Dermis blood vessel endothelial cell (primary cell): ENCODE measurements at places on chromosomes 5 and 9. TPM values are rescaled to one million over a fixed set of nuclear protein-coding genes. Genes with fewer than 3 reads are reported as not detected.

DNA sequence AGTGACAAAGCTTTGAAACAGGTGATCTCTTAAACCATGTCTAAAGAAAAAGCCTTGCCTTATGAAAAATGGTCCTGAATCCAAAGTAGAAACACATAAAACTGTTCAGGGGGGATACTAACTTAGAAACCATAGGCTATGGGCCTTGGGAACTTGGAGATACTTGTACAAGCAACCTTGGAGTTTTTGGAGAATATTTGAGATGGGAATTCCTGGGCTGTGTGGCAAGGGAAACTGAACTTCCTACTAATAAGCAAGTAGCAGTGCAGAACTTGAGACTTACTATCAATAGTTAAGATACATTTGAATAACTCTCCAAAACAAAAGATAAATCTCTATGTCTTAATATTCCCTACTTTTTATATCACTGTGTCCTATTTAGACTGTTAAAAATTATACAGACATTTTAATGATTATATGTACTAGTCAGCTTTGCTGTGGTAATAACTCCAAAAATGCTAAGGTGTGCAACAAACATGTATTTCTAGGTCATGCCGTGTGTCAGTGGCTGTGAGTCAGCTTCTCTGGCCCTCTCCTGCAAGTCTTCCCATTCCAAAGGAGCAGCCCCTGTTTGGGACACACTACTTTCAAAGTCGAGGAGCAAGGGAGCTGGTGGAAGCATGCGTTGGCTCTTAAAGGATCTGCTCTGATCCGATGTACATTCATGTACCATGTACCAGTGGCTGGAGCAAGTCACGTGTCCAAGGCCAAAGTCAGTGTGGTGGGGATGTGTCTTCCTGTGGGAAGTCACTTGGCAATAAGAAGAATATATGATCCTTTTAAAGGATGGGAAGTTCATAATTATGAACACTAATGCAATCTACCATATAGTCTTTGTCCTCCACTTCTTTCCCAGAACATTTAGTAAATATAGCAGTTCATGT lies 39.6 kb downstream of the SNX30 start:
- no peak for DNase-seq

DNA sequence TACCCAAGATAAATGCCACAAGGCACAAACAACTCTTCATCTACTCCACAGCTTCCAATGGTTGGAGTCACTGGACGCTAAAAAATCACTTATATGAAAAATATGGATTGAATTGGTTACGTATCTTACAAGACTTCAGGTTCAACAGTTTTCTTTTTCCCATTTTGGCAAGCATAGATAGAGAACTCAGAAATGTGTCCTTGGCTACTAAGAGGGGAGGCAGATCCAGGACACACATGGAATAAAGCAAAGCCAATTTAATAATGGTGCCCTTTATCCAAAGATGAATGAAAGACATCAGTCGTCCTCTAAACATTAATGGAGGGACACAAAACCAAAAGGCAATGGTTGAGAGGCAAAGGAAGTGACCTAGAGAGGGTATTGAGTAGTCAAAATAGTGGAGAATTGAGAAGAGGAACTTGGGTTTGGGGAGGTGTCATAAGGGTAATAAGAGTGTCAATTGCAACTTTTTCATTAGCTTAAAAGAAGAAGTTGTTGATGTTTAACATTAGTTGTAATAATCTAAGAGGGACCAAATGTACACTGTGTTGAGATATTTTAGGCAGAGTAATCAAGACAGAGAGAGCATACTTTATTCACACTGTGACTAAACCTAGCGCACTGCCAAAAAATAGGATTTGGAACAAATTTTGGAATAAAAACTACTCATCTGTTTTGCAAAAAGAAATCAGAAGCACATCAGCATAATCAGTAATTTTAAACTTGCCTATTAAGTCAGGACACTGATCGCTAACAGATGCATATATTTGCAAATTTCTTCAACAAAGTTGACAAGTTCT lies 308.2 kb downstream of the ARL15 start:
- no peak for DNase-seq

DNA sequence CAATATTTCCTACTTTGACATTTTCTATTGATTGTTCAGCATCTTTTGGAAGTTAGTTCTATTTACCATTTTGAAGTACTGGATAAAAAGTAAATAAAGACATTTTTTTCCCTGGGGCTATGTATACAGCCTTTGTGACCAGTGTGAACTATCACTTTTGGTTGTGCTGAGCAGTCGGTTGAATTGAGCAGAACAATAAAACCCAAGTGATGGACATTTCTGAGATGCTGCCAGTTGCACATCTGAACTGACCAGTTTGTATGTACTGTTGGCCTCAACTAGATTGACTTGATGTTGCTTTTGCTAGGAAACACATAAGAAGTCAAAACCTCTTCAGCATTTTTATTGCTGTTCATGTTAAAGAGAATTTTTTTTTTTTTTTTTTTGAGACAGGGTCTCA lies 260.2 kb upstream of the EFNA5 start:
- DNase-seq = no peak

- DNase-seq = peak; percentile 31
These were observed 80.1 kb downstream of the EDIL3 start for GRCh38 chr5:84304599-84304998.

- DNase-seq = no peak
These were observed 3.9 kb downstream of the VCAN start for GRCh38 chr5:83475391-83475863.

DNA sequence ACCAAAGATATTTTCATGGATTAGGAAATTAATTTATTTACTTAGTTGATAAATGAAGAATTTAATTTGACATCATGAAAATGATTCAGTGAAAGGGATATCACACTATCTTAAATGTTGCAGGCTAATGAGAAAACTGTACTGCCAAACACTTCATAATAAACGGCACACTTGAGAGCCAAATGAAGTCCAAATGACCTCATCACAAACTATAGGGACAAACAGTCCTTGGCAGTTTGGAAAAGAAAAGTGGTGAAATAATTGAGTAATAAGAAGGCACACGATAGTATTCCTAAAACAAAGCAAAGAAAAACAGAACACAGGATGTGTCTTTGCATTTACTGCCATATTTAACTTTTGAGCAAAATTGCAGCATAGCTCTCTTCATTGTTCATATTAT lies 116.9 kb upstream of the TLR4 start:
- no peak for DNase-seq

DNA sequence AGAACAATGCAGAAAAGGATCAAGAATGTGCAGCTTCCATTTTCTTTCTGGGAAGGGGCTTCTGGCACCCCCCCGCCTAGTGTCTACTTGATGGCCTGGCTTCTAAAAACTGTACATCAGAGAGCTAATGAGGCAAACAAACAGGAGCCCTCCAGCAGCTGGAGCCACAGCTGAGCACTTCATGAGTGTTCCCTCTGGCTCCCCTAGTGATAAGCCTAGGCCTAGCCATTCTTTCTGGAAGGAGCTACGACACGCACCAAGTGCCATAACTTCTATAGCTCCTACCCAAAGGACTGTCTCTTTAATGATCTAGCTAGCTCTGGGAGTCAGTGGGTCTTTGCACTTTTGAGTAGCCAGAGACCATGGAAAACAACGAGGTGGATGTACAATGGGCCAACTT lies 66.1 kb downstream of the DNAH5 start:
- no peak for DNase-seq

Gene PDE6A
- 0.05 TPM in 1 of 2 replicates, not detected in the other for total RNA-seq

Gene FOXD4L6
- total RNA-seq = under 0.01 and 0.09 TPM in 2 replicates

Gene CD74
- 2.8 and 4.8 TPM in 2 replicates for total RNA-seq
